ENCODE measurements at places on chromosomes 2 and 18.
A peak's percentile ranks its signal among the peaks of the same experiment; 100 is the strongest.

DNA sequence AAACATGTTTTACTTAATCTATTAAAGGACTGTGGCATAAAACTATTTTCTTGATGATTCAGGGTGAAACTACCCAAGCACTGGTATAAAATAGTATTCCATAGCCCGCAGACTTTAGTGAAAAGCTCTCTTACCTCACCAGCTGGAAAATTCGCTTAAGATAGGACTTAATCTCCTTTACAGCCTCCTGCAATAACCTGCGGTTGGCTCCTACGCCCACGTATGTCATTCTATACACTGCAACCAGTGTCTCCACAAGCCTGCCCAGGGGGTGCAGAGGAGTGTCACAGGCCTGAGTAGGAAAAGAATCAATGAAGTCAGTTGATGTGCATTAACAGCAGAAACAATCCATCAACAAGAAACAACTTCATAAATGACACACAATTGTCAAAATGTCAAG lies 11.3 kb upstream of the MPP4 start:
- no peak for DNase-seq

- no peak for DNase-seq
Measured at GRCh38 chr2:127406454-127406853, 11.8 kb upstream of the PROC start.

DNA sequence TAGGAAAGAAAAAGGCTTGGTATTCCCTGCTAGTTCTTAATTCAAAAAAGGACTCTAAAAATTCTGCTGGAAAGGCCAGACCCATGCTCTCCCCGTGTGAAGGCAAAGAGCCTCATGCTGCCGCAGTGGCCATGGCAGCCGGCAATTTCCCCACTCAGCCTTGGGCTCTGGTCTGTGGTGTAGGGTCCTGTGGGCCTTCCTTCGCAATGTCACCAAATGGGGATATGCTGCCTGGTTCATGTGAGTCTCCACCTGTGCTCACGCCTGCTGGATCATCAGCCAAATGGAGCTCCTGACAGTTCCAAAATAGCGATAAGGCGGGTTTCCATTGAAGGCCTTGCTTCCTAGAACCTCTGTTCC lies 282.8 kb upstream of the ATP5MC3 start:
- DNase-seq, result no peak

- DNase-seq, result no peak
Measured at GRCh38 chr2:191533693-191534180, 144.2 kb upstream of the NABP1 start.

GRCh38 chr2:5521461-5521860 lies 170.7 kb upstream of the SOX11 start:
- DNase-seq, result no peak

GRCh38 chr18:46152436-46152807 lies 48.2 kb downstream of the HAUS1 start:
- no peak for DNase-seq

DNA sequence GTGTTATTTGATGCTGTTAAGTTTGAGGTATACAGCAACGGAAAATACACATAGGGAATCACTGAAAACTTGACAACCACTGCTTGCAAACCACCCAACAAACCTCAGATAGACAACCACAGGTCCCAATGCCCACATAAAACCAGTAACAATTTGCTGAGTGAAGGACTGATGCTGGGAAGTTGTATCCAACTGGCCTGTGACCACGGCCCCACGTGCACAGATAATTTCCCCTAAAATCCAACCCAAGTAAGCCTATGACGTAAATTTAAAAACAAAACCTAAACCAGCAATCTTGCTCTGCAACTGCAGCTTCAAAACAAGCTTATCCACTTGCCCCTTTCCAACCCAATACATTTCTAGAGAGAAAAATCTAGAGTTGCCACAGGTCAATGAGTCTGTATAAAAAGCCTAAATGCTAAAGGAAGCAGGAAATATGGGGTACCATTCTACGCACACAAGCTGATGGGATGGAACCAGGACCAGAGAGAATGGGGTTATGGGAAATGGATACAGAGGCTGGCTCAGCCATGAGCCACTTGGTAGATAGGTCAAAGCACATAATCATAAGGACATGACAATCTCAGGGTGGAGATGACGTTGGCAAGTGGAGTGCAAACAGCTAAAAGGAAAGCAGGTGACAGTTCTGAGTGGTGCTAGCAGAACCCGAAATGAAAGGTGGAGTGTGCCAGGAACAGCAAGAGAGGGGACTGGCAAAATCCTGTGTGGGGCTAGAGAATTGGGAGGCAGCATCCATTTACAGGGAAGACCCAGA lies 27.8 kb upstream of the CREB1 start:
- no peak for DNase-seq

- no peak for DNase-seq
Measured at GRCh38 chr2:147829106-147829505, 15.7 kb upstream of the ACVR2A start.

DNA sequence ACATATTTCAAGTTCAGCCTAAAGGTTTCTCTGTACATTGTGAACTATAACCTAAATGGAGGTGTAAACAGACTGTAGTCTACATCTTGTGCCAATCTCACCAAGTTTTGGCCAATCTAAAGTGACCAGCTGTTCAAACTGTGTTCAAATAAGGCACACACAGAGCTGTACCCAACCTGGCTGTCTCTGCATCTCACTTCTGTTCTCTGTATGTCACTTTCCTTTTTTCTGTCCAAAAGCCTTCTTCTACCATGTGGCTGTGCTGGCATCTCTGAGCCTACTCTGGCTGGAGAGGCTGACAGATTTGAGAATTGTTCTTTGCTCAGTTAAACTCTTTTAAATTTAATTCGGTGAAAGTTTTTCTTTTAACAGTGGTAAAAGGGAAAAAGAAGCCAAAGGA lies 817.9 kb downstream of the SOCS6 start:
- DNase-seq, result no peak

GRCh38 chr2:126886211-126886915 lies 12.3 kb upstream of the TEX51 start:
- DNase-seq, result no peak

DNA sequence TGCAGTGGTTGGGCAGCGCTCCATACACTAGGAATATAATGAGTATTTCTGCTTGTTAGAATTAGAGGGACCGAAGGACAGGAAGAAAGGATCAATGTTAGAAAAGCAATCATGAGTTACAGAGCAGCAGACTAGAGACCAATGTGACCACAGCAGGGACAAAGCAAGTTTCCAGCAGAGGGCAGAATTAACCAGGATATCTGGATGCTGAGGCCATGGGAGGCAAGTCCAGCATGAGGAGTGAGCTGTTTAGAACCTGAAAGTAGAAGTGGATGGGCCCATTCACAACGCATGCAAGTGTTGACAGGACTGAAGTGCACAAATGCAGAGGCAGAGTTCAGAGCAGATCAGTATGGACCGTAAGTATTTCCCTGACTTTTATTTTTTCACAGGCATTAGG lies 910.4 kb upstream of the GYPC start:
- no peak for DNase-seq

DNA sequence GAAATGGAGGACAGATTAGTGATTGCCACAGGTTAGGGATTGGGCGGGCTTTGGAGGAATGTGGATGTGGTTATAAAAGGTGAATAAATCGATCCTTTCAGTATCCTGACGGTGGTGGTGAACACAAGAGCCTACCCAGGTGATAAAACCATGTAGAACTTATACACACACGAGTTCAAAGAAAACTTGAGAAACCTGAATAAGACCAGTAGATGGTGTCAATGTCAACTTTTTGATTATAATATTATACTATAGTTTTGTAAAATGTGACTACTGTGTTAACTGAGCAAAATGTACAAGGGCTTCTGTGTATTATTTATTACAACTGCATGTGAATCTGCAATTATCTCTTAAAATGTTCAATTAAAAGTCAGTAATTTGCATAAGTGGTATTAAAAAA lies 136.3 kb downstream of the ERBB4 start:
- DNase-seq, result no peak

- no peak for DNase-seq
Measured at GRCh38 chr2:246489-247144, 17.2 kb downstream of the SH3YL1 start.

DNA sequence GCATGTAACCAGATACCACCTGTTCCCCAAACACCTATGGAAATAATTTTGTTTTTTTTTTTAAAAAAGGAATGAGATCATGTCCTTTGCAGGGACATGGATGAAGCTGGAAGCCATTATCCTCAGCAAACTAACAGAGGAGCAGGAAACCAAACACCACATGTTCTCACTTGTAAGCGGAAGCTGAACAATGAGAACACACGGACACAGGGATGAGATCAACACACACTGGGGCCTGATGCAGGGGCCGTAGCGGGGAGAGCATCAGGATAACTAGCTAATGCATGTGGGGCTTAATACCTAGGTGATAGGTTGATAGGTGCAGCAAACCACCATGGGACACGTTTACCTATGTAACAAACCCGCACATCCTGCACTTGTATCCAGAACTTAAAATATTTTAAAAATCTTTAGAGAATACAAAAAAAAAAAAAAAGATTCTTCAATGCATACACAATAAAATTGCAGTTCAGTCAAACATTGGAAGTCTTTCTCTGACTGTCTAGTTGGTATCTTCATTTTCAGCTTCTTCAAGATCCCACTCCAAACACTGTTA lies 11.6 kb upstream of the CASP10 start:
- no peak for DNase-seq

- no peak for DNase-seq
Measured at GRCh38 chr2:226742347-226742746, 57.3 kb downstream of the IRS1 start.

GRCh38 chr2:200394045-200394444 lies 87.6 kb downstream of the SPATS2L start:
- DNase-seq, result no peak

DNA sequence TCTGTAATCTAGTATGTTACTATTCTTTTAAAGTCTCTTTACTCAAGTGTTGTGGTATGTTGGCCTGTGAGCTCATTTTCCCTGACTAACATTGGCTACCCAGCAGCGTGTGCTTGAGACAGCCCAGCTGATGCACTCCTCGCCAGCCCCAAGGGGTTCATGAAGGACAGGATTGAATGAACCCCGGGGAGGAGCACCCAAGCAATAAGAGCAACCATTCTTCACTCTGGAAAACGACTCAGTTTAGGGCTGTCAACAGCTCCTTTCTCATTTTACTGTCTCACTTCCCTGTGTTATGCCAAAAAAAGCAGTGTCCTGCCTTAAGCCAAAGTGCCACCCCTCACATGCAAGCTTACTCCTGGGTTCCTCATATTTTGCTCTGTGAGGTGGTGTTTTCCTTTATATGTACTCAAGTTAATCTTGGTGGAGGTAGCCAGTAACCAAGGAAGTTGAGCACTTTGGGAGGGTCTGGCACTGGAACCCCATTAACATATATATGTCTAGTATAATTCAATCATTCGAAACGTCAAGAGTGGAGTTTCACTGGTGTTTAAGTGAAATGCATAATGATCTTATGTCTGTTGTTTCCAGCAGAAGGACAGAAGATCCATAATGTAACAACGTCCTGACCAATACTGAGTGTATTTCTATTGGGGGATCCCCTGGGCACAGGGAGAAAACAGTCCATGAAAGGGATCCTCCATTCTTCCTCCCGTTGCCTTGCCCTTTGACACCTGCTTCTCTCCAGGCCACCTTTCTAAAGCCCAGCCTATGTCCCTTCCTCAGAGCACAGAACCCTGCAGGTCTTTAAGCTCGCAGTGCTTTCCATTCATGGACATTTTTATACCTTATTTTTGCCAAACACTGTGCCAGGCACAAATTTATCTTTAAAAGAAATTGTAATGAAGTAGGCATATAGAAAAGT lies 43.2 kb downstream of the ATIC start:
- no peak for DNase-seq

DNA sequence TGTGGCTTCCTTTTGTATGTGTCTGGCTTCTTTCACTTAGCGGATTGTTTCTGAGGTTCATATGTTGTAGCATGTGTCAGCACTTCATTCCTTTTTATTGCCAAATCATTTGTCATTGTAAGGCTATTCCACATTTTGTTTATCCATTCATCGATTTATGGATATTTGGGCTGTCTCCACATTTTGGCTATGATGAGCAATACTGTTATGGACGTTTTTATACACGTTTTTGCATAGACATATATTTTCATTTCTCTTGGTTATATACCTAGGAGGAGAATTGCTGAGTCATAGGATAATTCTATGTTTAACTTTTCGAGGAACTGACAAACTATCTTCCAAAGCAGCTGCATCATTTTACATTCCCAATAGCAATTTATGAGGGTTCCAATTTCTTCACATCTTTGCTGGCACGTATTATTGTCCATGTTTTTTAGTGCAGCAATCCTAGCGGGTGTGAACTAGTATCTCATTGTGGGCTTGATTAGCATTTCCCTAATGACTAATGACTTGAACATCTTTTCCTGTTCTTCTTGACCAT lies 48.1 kb upstream of the TBC1D8 start:
- no peak for DNase-seq

GRCh38 chr2:40534528-40534927 lies 82.6 kb upstream of the SLC8A1 start:
- DNase-seq, result no peak

GRCh38 chr18:45780568-45780967 lies 44.9 kb upstream of the SIGLEC15 start:
- DNase-seq, result no peak

GRCh38 chr18:8091035-8091434 lies 518.2 kb upstream of the RAB12 start:
- no peak for DNase-seq

GRCh38 chr2:168550670-168551069 lies 94.6 kb downstream of the CERS6 start:
- DNase-seq, result no peak

DNA sequence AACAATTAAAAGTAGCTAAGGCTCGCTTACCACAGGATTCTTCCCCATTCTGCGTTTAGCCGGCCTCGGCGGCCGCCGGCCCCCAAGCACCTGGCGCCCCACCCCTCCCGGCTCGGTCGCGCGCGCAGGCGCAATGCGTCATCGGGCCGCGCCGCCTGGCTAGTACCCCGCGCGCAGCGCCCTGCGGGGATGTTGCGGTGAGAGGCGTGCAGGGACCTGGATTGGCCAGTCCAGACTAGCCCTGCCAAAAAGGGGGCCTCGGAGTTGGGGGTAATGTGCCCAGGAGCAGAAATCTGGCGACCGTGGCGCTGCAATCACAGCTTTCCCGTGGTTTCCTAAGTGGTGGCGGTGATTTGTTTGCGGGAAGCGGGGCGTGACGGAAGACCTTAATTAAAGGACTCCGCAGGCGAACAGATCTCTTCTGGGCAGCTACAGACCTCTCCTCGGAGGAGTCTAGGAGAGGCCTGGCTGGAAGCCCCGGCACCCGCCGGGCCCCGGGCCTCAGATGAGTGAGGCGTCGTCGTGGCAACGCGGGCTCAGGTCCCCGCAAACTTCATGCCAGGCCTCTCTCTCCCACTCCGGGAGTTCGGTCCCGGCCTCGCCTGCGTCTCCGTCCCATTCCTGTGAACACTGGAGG lies 606 bp downstream of the TMEM237 start:
- DNase-seq, result peak; percentile 67

- no peak for DNase-seq
Measured at GRCh38 chr2:6394276-6394675, 471.4 kb downstream of the CMPK2 start.

All from activated CD8-positive, alpha-beta memory T cell treated with anti-CD3 and anti-CD28 coated beads for 4 hours (primary cell).